ENCODE measurements at places on chromosomes 5 and 9.

DNA sequence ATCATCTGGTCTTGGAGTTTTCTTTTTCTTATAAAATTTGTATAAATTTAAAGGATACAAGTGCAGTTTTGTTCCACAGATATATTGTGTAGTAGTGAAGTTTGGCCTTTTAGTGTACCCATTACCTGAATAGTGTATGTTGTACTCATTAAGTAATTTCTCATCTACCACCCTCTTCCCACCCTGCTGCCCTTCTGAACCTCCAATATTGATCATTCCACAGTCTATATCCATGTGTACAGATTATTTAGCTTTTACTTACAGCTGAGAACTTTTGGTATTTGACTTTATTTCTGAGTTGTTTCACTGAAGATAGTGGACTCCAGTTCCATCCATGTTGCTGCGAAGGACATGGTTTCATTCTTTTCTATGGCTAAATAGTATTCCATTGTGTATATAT, 63.1 kb upstream of the NR3C1 start:
- no peak for DNase-seq

- no peak for DNase-seq
Measured at GRCh38 chr5:25974451-25974850, 1063.9 kb downstream of the CDH9 start.

- no peak for DNase-seq
Measured at GRCh38 chr5:124280079-124280478, 466.4 kb downstream of the ZNF608 start.

- no peak for DNase-seq
Measured at GRCh38 chr5:31000287-31000686, 193.2 kb upstream of the CDH6 start.

GRCh38 chr5:142428773-142429473, 104.1 kb upstream of the SPRY4 start:
- no peak for DNase-seq

DNA sequence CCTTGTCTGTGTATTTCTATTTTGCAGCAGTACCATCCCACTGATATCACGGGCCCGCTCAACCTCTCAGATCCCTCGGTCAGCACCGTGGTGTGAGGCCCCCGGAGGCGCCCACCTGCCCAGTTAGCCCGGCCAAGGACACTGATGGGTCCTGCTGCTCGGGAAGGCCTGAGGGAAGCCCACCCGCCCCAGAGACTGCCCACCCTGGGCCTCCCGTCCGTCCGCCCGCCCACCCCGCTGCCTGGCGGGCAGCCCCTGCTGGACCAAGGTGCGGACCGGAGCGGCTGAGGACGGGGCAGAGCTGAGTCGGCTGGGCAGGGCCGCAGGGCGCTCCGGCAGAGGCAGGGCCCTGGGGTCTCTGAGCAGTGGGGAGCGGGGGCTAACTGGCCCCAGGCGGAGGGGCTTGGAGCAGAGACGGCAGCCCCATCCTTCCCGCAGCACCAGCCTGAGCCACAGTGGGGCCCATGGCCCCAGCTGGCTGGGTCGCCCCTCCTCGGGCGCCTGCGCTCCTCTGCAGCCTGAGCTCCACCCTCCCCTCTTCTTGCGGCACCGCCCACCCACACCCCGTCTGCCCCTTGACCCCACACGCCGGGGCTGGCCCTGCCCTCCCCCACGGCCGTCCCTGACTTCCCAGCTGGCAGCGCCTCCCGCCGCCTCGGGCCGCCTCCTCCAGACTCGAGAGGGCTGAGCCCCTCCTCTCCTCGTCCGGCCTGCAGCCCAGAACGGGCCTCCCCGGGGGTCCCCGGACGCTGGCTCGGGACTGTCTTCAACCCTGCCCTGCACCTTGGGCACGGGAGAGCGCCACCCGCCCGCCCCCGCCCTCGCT, 1.9 kb downstream of the LRRC26 start:
- DNase-seq: no peak

- DNase-seq: no peak
Measured at GRCh38 chr9:19641046-19641445, 147.8 kb downstream of the SLC24A2 start.

DNA sequence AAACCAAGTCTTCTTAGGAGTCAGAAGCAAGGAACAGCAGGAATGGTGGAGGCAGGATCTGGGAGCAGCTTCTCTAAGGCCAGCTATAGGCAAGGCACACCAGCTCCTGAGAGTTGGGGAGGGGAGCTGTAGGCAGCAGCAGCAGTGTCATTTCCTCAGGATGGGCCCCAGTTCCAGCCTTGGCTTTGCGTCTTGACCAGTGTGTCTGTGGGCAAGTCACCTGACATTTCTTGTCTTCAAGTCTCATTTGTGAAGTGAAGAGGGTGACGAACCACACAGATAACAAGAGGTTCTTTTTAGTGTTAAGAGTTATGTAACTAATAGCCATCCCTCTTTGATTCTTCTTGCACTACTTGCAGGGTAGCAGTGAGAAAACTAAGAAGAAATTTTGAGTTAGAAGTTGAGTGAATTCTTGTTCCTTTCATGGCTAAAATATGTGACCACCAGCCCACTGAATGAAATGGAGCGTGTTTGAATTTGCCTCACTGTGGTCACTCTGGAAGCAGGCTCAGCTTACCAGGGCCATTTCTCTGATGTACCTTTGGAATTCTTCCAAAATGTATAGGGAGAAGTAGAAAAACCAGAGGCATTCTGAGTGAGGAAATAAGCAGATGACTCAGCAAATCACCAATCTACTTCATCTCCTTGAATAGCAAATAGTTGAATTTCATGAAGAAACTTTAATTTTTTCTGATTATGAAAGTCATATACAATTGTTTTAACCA, 42.4 kb downstream of the RHOBTB3 start:
- no peak for DNase-seq

DNA sequence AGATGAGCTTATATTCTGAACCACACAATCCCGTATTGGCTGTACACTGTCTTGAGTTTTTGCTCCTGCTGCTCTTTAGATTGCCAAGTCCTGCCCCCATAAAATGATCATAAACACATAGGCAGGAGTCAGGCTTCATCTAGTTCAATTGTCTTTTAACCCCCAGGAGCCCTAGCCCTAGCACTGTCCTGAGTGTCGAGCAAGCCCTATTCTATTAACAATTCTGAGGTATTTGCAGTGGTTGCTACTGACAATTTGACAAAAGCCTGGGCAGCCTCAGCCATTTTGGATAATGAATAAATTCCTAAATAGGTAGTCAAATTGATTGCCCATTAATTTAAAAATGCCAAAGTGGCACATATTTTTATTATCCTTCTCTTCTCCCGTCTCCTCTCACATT, 257.2 kb downstream of the YTHDC2 start:
- no peak for DNase-seq

GRCh38 chr9:16871336-16872151, 1.1 kb upstream of the BNC2 start:
- no peak for DNase-seq

DNA sequence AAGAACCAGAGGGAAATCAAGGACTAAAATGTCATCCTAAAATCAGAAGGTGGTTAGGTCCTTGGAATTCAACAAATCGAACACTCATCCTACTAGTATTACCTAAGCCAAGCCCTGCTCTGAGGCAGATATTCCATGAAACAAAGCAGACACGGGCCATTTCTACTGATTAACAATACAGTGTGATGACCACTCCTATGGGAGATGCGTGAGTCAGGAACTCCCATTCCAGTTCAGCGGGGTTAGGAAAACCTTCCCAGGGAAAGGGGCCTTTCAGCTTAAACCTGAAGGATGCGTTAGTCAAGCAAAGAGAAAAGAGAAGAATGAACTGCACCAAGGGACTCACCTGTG, 117.8 kb upstream of the LHFPL2 start:
- no peak for DNase-seq

- no peak for DNase-seq
Measured at GRCh38 chr5:148005788-148006520, 57.8 kb upstream of the SPINK5 start.

GRCh38 chr9:113622600-113623400, 159.3 kb downstream of the RGS3 start:
- DNase-seq: peak; percentile 23

DNA sequence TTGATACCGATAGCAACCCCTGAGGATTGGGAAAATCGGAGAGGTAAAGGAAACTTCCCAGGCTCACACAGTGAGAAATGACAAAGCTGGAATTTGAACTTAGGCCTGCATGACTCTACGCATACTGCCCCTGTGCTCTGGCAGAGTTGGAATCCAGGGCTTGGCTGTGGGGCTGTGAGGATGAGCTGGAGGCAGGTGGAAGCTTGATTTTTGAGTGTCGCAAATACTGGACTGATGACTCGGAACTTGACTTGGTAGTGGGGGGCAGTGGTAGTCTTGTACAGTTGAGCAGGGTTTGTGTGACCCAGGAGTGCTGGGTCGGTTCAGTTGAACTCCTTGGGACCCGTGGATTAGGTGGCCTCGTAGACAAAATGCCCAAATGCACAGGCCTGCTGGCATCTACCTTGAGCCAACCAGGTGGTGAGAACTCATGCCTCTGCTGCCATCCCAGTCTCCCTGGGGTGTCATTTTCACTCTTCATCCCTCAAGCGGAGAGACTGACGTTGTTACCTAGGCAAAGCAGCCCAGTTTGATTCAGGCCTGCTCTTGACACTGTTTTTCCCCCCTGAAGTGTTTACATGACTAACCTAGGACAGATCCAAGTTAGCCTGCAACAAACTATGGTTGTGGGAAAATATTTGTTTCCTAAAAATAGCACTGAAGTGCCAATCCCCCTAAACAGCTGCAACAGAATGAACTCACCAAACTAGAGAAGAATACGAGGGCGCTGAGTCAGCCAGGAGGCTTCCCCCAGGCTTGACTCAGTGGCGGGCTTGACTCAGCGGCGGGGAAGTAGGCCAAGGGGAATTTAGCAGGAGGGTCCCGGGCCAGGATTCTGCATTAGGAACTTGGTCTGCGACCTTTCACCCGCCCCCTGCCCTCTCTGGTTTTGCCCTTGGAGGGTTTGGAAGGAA, 45.7 kb upstream of the ORM1 start:
- DNase-seq: no peak

DNA sequence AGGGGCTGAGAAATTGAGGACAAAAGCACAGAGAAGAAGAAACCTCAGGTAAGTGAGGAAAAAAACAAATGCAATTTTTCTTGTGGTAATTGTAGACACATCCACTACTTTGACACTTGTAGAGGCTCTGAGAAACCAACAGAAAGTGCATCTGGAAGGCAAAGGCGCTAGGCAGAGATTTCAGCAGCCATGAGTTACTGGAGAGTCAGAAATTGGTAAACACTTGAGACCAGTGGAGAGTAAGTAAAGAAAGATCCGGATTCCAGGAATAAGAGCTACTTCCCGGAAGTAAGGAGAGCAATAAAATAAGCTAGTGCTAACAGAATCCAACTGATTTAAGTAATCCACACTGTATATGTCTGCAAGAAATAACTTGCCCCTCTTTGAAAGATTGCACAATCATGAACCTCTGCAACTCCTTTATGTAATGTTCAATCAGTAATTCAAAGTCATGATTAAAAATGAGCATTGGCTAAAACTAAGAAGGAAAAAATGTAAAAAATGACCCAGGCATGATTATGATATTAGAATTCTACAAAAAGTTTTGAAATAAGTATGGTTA, 382.1 kb downstream of the CDH18 start:
- DNase-seq: no peak

DNA sequence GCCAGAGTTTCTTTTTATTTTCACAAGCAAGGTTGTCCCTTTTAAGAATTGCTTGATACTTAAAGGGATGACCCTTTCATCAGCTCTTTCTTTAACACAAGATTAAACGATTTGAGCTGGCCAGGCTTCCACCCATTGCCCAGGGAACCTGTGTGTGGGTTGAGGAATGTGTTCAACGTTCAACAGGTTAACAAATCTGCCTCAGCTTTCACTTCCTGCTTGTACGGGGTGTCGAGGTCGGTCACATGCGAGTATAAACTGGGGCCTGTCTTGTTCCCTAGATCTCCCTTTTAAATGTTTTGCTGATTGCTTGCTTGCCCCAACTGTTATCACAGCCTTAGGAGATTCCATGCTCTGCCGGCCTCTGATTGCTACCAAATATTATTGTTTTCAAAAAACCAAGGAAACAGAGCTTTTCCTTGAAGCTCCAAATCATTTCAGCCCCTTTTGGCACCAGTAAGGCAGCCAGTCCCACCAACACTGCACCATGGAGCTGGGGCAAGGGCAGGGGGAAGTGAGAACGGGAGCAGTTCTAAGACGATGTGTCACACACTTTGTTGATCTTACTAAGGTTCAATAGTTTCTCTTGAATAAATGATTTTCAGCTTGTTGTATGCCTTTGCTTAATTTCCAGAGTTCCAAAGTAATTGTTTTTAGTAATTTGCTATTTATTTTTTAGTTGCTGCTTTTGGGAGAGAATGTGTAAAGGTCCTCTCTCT, 10.7 kb upstream of the CLK4 start:
- no peak for DNase-seq

GRCh38 chr5:117118499-117118898, 543.9 kb upstream of the SEMA6A start:
- DNase-seq: no peak

GRCh38 chr9:86859056-86859455, 88.2 kb downstream of the GAS1 start:
- no peak for DNase-seq

DNA sequence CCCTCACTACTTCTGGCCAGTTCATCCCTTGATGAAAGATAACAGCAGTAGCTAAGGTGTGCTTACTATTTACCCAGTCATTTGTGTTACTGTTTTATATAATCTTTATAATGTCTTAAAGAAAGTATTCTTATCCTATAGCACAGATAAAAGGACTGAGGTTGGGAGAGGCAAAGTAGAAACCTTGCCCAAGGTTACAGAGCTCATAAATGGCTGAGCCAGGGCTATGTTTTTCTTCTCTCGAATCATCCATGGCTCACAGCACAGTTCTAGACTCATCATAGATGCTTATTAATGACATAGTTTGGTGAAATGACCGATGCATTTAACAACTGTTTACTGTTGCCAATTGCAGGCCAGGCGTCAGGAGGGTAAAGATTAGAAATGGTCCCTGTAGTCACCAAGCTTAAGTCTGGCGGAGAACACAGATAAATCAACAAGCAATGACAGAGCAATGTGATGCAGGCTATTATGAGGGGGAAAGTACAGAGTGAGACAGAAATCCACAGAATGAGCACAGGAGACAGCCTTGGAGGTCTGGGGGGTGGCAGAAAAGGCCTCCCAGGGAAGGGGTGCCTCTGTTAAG, 65.6 kb upstream of the ZNF622 start:
- DNase-seq: no peak

DNA sequence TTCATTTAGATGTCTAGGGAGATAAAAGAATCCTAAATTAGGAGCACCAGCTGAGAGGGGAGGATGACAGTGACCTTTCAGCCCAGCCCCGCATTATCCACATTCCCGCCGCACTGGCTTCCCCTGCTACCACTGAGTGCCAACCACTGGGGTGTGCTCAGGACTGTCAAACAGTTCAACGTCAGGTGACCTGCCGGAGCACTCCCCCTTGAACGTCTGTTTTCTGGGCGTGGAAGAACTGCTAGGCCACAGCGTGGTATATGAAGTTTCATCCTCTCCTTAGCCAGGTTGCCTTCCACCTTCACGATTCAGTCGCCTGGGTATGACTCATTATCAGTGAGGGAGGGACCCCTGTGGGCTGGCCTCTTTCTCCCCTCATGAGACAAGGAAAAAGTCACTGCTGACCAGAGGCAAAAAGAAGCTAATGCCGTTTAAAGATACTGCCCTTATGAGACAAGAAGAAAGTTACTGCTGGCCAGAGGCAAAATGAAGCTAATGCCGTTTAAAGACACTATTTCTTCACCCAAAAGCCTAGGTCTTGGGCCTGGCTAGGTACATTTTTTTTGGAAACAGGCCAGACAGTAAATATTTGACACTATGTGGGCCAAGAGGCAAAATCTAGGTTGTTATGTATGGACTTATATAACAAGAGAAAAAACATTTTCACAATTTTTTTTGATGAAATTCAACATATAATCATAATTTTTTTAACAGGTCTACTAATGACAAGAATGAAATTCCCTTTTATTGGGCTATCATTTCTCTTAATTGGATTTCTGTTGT, 4.6 kb downstream of the NMRK1 start:
- peak; percentile 47 for DNase-seq

Data from LoVo (cell line).